Kidney capillary endothelial cell (primary cell): ENCODE measurements at places on chromosomes 5 and 9.

DNA sequence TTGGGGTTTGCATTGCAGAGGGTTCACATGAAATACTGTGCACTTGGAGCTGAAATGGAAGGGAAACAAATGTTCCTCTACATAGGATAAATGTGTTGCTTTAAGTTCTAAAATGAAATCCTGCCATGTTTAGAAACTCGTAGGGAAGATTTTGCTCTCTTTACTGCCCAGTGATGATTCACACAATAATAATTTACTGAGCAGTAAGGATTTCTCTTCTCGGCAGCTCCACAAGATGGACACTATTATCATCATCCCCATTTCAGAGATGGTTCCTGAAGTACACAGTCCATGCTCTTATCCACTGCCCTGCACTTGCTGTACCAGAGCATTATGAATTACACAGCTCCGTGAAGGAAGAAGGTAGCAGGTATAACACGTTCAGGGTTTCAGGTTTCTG lies 4.1 kb downstream of the HACD4 start:
- DNase-seq = no peak

DNA sequence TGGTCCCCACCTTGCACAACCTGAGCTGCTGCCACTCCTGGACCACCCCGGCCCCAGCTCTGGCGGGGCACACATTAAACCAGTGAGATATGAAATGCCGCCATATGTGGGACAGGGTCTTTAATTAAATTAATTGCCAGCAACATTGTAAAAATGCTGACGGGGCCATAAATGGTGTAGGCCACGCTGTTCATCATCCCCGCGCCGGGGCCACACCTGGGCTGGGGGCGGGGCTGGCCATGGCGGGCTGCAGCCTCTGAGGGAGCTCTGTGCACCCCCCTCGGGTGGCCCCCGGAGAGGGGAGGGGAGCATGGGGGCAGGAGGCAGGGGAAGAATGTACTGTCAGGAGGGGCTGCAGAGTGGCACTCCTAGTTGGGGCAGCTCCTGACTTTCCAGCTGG lies 41.0 kb downstream of the UNC5A start:
- no peak for DNase-seq

DNA sequence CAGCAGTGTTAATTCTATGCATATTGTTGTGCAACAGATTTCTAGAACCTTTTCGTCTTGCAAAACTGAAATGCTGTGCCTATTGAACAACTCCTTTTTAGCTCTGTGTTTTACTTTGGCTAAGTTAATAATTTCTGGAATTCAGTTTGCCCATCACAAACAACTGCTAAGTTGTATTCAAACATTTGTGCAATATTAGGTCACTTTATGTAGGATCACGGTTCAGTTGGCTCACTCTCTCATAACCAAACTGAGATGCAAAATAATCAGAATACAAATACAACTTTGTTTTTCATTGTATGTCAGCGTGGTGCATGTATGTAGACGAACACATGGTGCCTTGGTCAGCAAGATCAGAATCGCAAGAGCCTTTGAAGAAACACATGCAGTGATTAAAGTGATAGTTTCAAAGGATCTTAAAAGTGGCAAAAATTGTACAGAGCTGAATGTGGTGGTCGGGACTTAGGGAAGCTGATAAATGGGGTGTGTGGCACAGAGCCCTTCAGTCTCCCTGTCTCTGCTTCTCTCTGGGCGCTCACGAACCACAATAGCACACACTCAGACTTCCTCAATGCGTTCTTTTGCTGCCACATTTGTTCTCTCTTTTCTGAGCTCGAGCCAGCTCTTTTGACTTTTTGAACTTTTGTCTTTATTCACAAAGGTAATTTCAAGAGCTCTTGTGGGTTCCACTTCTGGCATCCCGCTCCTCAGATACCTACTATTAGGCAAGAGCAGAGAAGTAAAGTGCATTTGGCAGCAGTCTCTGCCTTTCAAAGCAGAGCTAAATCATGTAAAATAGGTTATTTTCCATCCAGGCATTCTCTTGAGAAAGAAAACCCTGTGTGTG lies 112.4 kb upstream of the CTSL start:
- no peak for DNase-seq

DNA sequence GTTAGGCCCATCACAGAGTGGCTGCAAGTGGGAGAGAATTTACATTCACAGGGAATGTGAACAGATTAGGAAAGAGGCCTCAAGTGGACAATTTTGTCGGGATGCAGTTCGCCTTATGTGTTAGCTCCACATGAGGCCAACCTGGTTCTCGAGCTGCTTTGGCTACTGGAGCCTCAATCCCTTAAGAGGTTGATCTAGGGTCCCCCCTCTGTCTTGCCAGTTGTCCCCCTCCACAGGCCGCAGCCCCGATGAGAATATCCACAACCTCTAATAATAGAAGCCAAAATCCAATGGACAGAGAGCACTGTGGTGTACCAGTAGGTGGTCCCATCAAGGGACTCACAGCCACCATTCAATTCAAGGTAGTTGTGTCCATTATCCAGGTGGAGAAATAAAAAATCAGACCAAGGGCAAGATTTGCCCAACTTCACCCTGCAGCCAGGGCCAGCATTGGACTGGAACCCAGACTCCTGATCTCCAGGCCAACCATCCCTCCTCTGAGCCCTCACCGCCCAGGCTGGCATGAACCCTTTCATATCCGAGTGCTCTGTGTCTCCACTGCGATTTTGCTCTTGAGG lies 1.7 kb upstream of the COL15A1 start:
- no peak for DNase-seq

DNA sequence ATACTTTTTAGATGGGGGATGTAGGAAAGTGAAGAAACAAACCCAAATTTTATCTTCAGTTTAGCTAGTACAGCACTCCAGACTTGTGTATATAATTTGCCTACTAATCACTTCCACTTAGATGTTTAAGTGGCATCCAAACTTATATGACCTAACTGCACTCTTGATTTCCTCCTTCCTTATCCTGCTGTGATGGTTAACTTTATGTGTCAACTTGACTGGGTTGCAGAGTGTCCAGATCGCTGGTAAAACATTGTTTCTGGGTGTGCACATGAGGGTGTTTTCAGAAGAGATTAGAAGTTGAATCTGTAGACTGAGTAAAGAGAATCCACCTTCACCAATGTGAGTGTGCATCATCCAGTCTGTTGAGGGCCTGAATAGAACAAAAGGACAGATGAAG lies 79.8 kb downstream of the PCSK1 start:
- DNase-seq = no peak

GRCh38 chr5:34970552-34970951 lies 41.2 kb downstream of the DNAJC21 start:
- no peak for DNase-seq

GRCh38 chr5:133727636-133728035 lies 115.3 kb upstream of the FSTL4 start:
- peak; percentile 20 for DNase-seq

DNA sequence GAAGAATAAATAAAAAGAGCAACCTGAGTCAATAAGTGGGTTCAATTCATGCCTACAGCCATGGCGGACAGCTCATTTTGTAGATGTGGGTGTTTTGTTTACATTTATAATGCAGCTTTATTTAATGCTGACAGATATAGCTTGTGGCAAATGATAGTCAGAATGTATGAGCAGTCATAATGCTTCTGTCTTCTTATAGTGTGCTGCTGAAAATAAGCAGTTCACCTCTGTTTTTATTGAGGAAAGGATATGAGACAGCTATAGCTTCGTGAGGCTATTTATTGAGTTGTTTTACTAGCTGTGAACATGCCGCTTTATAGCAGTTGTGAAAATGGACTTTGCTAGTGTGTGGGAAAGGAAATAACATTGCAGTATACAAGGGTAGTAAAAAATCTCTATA lies 147.4 kb downstream of the PBX3 start:
- no peak for DNase-seq

DNA sequence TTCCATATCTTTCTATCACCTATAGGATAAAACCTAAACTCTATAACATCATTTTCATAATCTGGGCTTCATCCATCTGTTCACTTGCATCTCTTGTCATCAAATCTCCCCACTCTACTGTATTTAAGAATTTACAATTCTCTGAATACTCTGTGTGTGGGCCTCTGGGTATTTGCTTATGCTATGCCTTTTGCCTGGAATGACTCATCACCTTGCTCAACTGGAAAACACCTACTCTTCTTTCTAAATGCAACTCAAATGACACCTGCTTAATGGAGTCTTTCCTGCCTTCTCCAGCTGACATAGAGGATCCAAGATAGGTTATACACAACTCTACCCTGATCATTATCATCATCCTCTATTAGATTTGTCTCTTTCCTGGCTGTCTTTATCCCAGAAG lies 421.7 kb downstream of the SPATA31D1 start:
- no peak for DNase-seq

- no peak for DNase-seq
Measured at GRCh38 chr9:90810691-90811090, 9.1 kb downstream of the SYK start.

GRCh38 chr5:37088009-37088408 lies 161.2 kb downstream of the CPLANE1 start:
- DNase-seq = no peak

- no peak for DNase-seq
Measured at GRCh38 chr9:36551129-36551528, 21.6 kb upstream of the MELK start.

- peak; percentile 85 for DNase-seq
Measured at GRCh38 chr9:120892748-120893610, 16.0 kb upstream of the PHF19 start.

GRCh38 chr9:81150016-81150625 lies 539.2 kb downstream of the TLE1 start:
- no peak for DNase-seq

GRCh38 chr9:87338088-87338989 lies 159.3 kb upstream of the DAPK1 start:
- DNase-seq = no peak

GRCh38 chr5:79235261-79235633 lies 684 bp upstream of the JMY start:
- no peak for DNase-seq

DNA sequence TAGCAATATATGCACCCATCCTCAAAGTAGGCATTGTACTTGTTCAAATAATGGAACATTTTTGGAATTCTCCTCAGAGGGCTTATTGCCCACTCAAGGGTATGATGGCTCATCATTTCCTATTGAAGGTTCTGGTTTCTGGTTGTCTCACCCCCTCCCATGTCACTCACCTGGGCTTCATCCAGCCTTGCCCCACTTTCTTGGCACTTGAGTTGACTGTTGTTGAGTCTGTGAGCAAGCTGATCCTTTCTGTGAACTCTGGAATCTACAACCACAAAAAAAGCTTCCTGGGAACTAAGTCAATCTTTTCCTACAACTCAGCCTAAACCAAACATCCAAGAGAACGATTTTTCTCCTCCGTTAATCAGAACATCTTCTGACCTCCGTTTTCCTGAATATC lies 73.9 kb upstream of the ANKH start:
- DNase-seq = no peak

DNA sequence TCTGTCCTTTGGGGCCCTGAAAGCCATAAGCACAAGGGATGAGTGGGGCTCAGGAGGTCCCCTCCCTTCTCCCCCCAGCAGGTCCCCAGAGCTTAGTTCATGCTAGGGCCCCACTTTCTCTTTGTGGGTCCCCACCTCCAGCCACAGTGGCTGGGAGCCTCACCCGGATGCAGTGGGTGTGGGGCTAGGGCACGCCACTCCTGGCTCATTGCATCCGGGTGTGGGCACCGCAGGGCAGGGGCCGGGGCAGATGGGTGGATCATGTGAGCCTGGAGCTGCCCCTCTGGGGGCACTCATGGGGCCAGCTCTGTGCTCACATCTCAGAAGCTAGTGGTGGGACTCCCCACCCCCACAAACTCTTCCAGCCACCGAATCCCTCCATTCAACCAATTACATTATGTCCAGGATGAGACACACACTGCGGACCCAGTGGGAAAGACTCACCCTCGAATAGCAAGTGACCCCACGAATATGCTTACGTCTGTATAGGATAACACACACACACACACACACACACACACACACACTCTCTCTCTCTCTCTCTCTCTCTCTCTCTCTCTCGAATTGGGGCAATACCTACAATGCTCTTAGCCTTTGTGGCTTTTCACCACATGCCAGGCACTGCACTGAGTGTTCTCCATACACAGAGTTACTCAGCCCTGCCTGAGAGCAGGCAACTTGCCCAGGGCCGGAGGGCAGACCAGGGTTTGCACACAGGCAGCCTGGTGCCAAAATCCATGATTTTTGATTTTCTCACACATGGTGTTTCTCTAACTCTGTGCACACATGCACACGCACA lies 16.8 kb upstream of the PHYKPL start:
- no peak for DNase-seq

- DNase-seq = no peak
Measured at GRCh38 chr9:76619197-76619596, 145.0 kb upstream of the PCA3 start.

- no peak for DNase-seq
Measured at GRCh38 chr9:106753155-106753671, 109.8 kb upstream of the ZNF462 start.

GRCh38 chr5:156295431-156295830 lies 31.5 kb upstream of the SGCD start:
- DNase-seq = no peak

- no peak for DNase-seq
Measured at GRCh38 chr5:113232667-113233066, 202.1 kb downstream of the TSSK1B start.

DNA sequence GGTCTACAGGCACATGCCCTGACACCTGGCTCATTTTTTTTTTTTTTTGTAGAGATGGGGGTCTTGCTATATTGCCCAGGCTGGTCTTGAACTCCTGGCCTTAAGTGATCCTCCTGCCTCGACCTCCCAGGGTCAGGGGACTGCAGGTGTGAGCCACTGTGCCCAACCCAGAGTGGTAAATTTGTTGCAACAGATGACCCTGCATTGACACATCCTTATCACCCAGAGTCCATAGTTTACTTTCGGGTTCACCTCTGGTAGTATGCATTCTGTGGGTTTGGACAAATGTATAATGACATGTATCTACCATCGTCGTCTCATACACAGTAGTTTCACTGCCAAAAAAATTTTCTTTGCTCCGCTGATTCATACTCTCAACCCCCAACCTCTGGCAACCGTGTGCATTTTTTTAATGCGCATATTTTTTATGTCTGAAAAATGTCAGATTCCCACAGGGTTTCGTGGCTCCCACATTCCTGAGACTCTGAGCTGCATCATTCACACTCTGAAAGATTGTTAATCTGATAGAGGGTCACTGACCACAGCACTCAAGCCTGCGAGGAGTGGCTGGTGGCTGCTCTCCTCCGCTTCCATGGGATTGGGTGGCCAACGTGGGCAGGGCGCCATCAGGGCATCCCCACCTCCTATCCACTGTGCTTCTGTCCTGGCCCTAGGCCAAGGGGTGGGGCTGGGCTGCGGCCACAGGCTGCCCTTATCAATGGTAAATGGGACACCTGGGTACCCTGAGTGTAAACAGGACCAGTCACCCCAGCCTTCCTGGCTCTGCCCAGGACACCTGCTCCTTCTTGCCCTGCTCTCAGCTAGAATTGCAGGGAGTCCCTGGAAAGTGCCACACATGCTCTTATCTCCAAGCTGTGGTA lies 9.6 kb downstream of the NDST1 start:
- no peak for DNase-seq

- DNase-seq = no peak
Measured at GRCh38 chr5:159448841-159449407, 118.6 kb upstream of the IL12B start.

DNA sequence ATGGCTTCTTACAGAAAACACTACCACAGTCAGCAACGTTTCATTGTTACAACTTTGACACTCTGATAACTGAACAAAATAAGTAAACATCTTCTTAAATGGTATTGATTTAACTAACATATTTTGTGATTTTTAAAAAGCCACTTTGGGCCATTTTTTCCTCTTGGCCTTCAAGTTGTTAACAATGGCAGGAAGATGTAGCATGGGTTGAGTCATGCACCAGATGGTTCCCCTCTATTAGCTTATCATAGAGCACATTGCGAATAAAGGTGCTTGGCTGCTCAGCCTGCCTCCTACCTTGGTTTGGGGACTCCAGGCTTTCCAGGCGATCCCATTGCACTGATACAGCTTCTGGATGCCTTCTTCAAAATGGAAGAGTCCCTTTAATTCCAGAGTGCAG lies 24.1 kb upstream of the CER1 start:
- peak; percentile 79 for DNase-seq
